Stimulated activated CD4-positive, alpha-beta T cell treated with anti-CD3 and anti-CD28 coated beads, Interleukin-12 subunit alpha, Interleukin-12 subunit beta, amount 100 ng/mL, for 24 hours (primary cell): ENCODE measurements at places on chromosomes 13 and 19.

GRCh38 chr19:28553005-28553404, 659.9 kb downstream of the UQCRFS1 start:
- no peak for DNase-seq

DNA sequence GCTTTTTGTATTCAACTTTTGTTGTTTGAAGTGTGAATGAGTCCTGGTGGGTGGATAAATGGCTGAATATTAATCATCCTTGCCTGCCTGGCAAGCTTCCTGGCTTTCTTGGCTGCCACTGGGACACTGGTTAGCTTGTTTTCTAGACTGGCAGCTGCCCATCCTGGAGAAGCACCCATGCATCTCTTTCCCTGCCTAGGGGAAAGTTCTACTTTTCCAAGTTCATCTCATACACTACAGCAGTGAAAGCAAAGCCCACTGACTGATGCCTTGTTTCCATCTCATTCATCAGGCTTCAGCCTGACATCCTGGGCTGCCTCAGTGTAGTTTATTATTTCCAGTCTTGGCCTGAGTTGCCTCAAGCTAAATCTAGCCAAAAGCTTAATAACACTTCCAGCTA, 244.8 kb downstream of the PCDH20 start:
- no peak for DNase-seq

DNA sequence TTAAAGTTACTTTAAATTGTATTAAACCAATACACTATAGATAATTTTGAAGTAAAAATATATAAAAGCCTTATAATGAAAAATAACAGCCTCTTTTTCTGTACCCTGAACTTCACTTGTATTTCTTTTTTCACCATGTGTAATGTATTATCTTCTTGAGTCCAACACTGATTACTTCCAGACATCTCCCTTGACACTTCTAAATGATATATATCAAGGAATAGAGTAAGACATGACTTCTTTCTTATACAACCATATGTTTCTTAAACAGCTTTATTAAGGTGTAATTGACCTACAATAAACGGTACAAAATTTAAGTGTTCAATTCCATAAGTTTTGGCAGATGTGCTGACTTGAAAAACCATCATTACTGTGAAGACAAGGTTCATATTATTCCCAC, 531.9 kb downstream of the OLFM4 start:
- no peak for DNase-seq

DNA sequence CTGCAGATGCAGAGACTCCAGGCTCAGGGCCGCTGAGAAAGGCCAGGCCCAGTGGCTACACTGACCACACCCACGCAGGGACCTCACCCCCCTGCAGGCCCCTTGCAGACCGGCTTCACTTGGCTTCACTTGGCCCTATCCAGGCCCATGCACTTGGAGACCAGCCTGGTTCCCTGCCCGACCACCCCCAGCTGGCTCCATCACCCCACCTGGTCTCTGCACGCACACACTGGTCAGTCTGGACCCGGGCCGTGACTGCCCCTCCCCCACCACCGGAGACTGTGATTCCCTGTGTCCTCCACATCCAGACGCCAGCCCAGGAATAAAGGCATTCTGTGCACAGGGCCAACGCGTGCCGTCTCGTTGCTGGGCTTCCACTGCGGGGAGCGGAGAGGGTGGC, 4.9 kb upstream of the EBI3 start:
- no peak for DNase-seq

- no peak for DNase-seq
Observed at GRCh38 chr13:24668955-24669582, 11.1 kb upstream of the ATP12A start.

- DNase-seq = no peak
Observed at GRCh38 chr19:13843104-13843921, 33.6 kb upstream of the NANOS3 start.
